Eye (tissue), 1 donor: ENCODE measurements at places on chromosomes 5 and 9.

DNA sequence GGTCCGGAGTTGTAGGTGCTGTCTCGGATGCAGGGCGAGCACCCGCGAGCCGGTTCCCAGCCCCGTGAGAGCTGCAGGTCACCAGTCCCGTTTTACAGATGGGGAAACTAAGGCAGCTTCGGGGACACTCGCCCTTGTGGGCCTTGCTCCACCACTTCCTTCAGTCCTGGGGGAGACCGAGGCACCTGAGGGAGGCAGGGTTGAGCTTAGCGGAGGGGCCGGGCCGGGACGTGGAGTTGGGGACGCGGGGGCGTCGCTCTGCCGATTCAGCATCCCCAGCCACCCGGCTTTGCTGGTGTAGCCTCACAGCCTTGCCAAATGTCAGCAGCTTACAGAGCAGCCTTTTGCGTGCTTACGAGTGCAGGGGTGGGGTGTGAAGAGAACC is 530 bp downstream of the BBLN start:
- DNase-seq, result no peak

GRCh38 chr5:55572020-55572419 is 37.3 kb upstream of the PLPP1 start:
- DNase-seq, result no peak

- DNase-seq, result no peak
Observed at GRCh38 chr5:53403291-53403690, 77.1 kb upstream of the FST start.

DNA sequence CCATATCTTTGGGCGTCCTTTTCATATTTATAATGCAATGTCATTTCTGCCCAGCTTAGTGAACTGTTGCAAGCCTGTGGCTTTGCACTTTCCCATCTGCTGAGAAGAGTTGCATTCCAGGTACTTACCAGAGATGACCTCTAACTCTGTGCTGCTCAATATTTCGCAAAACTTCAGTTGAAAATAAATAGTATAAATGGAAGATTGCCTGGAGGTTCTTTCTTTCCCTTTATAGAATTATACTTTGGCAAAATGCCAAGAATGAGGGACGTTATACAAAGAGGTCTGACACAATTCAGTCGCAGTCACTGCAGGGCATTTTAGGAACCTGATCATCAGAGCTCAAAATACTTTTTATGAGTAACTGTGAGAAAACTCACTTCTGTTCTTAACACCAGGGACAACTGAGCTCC is 18.9 kb upstream of the VLDLR start:
- peak; percentile 17 for DNase-seq

DNA sequence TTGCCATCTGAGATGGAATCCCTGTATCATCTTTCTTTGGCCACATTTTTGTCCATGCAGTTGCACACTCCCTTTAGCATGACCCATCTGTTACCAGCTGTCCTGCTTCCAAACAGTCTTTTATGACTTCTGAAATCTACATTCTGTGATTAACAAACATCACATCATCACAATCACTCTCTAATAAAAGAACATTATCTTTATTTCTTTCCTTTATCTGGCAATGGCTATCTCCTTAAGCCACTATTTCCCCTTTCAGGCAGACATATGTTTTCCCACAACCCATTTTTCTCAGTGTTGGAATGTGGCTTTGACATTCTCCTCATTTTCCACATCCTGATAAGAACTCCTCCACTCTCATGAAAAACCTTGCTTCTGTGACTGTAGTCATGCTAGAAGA is 141.0 kb downstream of the ST8SIA4 start:
- no peak for DNase-seq

GRCh38 chr9:33161589-33162132 is 5.5 kb downstream of the B4GALT1 start:
- DNase-seq, result no peak

DNA sequence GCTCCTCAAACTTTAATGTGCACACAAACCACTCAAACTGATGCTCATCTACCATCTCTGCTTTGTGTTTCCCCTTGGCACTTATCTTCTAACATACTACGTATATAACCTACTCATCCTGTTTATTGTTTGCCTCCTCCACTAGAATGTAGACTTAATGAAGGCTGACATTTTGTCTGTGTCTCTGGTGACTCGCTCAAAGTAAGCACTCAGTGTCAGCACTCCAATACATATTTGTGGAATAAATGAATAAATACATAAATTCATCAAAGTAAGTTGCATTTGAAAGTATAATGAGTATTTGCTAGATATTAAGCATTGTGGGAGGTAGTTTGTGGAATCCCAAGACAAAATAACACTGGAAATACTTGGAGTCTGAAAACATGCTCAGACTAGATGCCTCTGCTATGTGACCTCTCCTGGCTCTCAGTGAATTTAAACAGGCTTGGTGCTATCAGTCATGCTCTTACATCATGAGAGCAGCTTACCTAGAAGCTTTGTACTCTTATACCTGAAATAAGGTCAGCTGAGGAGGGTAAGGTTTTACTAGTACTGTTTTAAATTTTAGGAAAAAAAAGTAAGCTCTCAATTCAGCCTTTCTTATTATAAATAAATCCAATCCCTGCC is 37.0 kb upstream of the RANBP6 start:
- peak; percentile 8 for DNase-seq

DNA sequence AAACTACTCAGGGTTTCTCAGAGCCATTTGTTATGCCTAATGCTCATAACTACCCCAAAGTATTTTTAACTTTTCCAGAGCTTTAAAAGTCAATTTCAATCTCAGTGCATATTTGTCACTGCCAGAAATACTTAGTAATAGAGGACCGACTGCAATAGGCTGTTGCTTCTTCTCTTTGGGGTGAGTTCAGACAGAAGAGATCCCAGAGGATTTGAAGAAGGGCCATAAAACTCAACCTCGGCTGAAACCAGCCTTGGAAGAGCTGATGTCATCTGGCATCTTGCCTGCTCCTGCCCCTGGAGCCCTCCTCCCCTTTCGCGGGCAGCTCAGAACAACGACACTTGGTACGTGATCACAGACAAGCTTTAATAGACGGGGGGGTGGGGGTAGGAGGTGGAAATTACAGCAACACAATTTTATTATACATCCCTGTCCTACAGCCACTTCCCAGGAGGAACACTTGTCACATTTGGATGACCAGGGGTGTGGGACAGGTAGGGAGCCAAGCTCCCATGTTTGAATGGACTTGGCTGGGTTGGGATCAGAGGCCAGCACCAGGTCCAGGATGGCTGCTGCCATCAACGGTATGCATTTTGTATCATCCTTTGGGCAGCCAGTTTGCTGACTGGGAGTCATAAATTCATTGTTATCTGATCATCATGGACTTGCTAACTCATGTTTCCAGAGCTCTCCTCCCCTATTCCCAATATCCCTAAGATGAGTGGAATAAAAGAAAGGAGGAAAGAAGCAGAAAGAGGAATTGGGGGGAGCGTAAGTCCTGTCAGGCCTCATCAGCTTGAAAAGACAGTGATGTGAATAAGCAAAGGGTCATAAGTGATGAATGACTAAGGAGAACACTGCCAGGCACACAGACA is 186.6 kb upstream of the PANK3 start:
- DNase-seq, result peak; percentile 64

DNA sequence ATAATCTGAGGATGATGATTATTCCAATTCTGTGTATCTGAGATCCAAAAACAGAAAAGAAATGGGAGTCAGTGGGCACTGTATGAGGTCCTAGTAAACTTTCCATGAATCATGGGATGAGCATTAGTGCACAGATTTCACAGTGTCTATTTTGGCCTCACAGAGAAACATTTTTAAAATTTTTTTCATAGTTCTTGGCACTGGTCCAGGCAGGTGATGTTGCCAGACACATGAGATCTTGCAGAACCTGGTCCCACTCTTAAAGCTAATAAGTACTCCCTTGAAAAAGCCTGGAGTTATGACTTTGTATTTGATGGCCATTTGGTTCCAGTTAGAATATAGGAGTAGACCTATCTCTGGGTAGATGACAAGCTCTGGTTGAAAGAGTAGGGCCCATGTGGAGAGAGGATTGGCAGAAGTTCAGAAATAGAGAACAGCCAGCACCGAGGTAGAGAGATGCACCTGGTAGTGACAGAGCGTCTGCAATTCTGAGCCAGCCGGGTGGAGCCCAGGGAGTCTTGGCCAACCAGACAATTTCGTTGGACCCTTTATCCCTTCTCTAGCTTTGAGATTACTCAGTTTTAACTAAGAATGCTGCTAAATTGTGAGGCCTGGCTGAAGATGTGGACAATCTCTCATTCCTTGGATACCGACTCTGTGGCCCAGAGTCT is 6.3 kb upstream of the TNFSF15 start:
- peak; percentile 33 for DNase-seq

DNA sequence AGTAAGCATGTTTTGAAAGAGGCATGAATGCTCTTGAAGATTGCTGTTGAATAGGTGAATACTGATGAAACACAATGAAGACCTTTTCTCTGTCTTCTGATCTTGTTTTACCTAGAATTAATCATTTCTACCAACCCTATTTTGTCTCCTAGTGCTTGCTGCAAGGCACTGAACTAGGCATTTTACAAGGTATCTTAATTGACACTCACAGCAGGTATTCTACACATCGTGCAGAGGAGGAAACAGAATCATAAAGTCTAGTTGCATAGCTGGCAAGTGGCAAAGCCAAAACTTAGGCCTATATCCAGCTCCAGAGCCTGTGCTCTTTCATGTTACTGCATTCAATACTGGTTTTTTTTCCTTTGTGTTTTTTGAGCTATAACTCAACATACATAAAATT is 50.7 kb downstream of the CTNNA1 start:
- no peak for DNase-seq
